Stimulated activated CD4-positive, alpha-beta T cell treated with anti-CD3 and anti-CD28 coated beads, Interleukin-2, amount 100 ng/mL, for 24 hours (primary cell): ENCODE measurements at places on chromosomes 12 and 14.

- DNase-seq: no peak
These were observed 311.9 kb downstream of the CACNA1C start for GRCh38 chr12:2364631-2365051.

DNA sequence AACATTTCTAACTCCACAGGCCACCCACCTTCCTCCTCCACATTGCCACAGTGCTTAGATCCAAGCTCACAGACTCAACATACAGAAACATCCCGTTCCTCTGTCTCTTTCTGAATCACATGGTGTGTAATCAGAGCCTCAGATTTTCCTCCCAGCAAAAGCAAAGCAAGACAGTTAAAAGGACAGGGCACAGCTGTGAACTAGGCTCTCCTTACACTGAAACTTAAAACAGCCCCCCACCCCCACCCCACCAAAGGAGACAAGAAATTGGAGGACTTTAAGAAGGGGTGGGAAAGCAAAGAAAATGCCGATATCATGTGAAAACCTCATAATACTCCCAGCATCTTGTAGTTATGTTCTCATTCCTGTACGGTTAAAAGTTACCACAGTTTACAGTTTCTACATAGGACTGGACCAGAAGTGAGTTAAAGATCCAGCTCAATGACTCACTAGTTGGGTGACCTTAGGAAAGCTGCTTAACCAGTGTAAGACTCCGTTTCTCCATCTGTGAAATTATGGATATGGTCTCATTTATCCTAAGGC, 4.8 kb downstream of the YBX3 start:
- DNase-seq: no peak

DNA sequence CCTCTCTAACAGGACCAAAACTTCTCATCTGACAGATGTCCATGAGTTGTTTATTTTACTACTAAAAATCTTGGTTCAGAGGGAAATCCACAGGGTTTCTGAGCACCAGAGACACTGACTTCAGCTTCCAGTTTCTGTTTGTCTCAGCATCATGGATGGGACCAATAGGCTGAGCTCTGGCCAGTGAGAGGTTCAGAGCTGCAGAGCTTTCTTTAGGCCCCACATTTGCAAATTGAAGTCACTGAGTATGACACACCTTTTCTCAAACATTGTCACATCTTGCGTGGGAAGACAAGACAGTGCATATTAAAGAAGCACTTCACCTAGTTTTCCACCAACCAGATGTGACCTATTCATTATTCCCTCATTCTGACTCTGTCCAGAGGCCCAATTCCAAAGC, 45.2 kb downstream of the RDH12 start:
- DNase-seq: no peak

GRCh38 chr14:45728434-45729225, 475.6 kb upstream of the MIS18BP1 start:
- no peak for DNase-seq

DNA sequence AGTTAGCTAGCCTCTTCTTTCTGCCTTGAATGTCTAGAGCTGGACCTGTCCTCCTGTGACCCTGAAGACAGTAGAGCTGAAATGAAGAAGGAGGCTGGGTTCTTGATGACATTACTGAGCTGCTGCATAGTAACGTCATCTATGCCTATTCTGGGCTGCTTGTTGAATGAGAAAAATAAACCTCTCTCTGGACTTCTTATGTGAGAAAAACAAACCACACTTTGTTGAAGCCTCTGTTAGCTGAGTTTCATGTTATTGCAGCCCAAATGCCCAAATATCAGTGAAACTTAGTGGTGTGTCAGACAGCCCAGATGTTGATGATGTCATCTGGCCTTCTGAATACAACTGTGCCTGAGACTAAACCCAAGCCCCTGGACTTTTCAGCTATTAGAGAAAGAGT, 67.0 kb upstream of the MAX start:
- DNase-seq: no peak

- DNase-seq: peak; percentile 64
These were observed 1.5 kb downstream of the CALM1 start for GRCh38 chr14:90398315-90398839.

- DNase-seq: no peak
These were observed 3.3 kb upstream of the CRIP2 start for GRCh38 chr14:105471297-105471821.
